ENCODE measurements at places on chromosomes 7 and 10.

- peak; percentile 44 for DNase-seq
Observed at GRCh38 chr7:95213809-95214492, 110.4 kb downstream of the PON1 start.

DNA sequence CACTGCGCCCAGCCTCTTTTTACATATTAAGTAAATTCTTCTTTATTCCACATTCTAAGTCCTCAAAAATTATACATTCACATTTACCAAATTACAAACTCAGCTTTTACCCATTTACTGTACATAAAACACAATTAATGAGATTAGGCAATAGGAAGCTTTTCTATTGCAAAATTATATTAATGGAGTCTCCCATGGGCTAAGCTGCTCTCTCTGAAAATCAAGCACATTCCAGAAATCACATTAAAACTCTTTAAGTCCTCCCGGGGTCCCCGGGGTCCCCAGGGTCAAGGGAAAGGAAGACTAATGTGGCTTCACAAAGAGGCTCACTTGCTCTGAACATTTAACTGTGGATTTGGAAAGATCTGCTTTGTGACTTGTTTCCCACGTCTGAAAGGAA lies 127.4 kb upstream of the KMT2E start:
- no peak for DNase-seq

- no peak for DNase-seq
Observed at GRCh38 chr10:53256623-53257022, 484.0 kb upstream of the MBL2 start.

DNA sequence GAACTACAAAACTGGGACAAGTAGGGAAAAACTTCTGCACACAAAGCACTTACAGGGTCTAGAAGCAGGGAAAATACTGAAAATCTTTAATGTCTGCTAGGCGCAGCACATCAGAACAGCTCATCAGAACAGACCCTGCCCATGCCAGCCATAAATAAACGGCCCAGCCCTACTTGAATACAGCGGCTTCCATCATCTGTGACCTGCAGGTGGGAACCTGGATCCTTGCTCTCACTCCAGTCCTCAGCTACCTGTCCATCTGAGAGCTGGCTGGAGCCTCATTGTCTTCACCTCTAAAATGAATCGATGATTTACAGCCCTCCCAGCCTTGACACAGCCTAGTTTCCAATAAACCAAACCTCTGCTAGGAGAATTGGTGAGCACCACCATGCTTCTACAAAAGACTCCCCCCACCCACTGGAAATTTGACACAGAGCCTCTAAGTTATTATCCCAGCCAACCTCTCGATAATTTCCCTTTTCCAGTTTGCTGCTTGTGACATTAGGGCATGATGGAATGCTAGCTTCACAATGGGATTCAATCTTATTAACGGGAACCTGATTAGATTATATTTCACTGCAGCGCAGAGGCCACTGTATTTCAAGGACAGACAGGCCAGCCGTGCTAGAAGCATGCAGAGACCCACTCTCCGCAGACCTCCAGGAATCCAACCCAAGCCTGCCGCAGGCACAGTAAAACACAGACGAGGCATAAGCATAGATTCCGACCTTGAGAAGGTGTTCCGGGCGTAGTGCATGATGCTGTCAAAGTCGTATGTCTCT lies 61.6 kb upstream of the OPALIN start:
- DNase-seq, result no peak

DNA sequence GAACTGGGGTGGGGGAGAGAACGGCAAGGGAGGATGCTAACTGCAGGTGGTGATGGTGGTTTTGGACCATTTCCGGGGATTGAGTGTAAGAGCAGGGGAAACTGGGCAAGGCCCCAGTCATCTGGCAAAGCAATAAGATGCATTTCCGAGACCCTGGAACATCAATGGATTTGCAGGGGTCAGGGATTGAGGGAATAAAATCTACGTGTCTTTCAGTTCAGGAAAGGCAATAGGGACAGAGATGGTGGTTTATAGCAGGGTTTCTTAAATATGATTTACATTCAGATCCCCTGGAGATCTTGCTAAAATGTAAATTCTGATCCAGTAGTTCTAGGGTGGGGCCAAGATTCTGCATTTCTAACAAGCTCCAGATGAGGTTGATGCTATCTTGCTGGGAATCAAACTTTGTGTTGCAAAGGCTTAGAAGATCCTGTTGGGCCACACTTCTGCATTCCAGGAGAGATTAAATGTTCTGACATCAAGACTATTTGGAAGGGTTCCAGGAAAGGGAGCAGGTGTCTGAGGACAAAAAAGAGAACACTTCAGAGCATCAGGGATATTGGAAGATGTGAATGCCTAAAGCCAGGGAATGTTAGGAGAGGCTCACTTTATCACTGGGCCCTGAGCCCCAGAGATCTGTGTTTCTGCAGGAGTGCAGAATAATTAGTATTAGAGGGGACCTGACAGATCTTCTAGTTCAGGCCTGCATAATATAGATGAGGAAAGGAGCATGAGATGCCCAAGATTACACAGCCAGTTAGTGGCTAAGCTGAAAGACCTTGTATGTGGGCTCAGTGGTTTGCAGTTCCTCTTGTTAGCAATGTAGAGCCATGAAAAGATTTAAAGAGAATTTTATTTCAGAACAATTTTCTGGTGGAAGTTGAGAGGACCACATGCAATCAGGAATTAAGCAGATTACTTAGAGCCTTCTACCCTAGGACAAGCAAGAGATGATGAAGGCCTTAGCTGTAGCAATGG lies 32.4 kb downstream of the BLNK start:
- no peak for DNase-seq

All from putamen (tissue), 1 donor.